ENCODE measurements at places on chromosomes 6 and 20.

DNA sequence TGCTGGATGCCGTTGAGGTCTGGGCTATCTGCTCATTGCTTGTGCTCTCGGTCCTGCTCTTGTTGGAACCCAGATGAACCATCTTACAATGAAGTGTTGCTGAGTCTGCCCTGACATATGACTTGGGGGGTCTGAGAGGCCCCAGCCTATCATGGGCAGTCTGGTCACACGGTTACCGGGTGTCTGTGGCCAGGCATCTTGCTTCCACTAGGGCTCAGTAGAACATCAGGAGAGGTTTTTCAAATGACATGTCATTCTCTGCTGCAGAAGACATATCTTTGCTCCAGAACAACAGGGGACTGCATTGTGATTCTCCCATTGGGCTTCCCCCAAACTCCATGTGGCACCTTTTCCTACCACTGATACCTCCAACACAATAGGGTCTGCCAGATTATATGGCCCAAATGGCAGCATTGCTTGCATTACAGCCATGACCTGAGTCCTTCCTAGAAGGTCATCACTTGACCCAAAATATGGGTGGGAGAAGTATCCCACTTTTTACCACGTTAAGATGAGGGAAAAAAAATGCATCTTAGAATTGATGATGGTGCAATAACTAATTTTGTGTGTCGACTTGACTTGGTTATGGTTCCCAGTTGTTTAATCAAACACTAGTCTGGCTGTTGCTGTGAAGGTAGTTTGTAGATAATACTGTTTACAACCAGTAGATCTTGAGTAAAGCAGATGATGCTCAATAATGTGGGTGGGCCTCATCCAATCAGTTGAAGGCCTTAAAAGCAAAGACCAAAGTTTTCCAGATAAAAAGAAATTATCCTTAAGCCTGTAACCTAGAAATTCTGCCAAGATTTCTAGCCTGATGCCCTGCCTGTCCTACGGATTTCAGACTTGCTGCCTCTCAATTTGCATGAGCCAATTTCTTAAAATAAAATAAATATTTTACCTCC, 241.0 kb downstream of the QKI start:
- no peak for DNase-seq

- no peak for DNase-seq
Observed at GRCh38 chr6:47741807-47742206, 40.0 kb upstream of the OPN5 start.

DNA sequence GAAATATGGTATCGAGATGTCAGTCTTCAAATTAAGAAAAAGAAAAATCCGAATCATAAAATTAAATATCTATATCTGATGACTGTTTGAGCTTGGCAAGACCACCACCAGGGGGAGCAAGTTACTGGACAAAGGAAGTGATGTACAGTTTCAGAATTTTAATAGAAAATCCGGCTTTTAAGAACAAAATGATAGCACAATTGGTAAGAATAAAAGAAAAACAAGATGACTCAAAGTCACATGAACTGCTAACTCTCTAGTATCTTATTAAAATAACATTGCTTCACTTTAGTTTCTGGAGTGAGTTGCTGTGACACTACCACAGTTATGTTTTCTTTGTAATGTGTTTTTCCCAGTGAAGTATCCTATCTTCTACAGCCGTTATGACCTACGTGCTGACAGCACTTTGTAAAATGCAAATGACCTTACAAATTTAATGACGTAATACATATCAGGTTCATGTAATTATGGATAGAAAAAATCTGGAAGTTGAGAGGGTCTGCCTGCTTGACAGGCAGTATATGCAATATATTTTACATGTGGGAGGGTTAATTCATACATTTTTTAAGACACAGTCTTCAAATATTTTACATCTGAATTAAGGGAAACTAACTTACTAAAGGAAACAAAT, 405.3 kb upstream of the HS3ST5 start:
- DNase-seq: peak; percentile 4

GRCh38 chr6:168314948-168315347, 4.6 kb downstream of the DACT2 start:
- DNase-seq: peak; percentile 14

DNA sequence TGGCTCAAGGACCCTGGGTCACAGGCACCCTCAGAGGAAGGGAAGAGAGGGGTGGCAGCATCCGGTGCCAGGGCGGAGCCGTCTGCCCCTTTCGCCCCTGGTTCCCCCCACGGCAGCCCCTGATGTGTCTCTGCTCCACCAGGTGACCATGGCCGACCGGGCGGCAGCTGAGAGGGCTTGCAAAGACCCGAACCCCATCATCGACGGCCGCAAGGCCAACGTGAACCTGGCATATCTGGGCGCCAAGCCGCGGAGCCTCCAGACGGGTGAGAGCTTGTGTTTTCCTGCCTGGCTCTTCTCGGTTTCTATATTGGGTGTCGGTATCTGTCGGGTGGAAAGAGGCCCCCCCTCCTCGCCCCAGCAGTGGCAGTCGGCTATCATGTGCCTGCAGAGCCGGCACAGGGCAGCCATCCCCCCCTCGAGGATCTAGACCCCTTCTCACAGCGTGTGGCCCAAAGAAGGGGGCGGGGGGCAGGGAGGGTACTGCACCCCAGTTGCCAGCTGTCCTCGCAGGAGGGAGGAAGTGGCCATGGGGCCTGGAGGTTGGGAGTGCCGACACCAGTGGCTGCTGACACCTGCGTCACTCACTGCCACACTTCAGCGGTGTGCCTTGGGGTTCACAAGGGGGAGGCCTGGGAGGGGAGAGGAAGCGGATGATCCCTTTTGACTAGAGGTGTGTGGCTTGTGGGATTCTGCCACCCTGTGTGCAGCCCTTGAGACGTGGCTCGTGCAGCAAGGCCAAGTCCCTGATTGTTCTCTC, 1.5 kb downstream of the RBM38 start:
- DNase-seq: no peak

DNA sequence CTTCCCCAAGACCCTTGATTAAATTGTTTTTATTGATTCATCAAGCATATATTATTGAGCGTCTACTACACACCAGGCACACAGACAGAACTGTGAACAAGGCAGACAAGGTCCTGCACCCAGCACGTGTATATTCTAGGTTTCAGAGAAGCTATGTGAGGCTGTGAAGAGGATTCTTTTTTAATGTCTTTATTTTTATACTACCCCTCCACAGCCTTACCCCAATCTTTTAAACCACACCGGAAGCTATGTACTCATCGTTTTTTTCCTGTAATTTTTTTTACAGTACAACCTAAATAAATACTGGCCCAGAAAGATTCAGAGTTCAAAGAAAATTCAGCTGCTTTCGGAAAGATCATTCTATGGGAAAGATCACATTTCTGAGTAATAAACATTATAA, 10.0 kb downstream of the SGK1 start:
- no peak for DNase-seq

DNA sequence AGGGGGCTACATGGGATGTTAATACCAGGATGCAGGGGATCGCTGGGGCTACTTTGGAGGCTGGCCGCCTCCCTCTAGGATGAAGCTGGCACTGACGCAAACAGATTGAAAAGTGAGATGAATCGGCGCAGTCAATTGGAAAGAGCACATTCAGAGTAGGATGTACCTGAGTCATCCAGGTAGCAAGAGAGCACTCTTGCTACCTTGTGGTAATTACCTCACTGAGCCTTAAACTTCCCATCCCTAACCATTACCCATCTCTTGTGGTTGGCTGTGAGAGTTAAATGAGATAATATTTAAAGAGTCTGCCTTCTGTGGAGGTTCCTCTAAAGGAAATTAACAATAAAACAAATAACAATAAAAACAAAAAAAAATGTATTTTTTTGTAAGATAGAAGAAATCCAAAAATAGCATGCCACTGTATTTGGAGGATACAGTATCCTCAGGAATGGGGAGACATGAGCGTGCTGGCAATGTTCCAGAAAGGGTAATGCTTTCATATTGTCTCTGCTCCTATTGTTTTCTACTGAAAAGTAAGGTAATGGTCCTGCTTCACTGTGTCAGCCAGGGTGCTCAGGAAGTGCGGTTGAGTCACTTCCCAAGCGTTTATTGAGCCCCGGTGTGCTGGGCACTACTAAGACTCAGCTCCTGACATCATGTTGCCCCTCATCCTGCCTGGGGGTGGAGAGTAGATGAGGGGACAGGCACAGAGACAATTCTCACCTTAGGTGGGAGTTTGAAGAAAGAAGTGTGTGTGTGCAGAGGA, 301.1 kb downstream of the EYA4 start:
- DNase-seq: no peak

Data from HTR-8/SVneo (cell line).